ENCODE measurements at places on chromosomes 4 and X. TPM values are rescaled to one million over a fixed set of nuclear protein-coding genes. Genes with fewer than 3 reads are reported as not detected.

DNA sequence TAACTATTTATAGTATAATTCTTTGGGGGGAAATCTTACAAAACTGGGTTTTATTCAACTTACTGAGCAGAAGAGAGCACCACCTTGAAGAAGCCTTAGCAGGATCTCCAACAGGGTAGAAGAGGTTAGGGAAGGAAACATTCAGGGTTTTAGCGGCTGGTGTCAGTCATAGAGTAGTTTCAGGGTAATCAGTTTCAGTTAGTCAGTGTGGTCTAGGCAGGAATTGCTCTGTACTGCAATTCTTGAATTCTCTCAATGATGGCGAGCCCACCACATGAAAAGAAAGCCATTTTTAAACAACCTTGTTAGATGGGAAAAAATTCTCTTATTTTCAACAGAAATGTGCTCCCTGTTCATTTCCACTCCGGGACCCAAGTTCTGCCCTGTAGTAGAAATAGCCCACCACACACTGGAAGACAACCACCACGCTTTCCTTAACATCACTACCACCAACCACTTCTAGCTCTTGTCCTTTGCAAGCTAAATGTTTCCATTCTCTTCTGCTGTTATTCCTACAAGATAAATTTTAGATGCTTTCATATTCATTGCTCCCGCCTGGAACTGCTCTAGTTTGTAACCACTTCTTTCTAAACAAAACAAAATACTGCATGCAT, 25.9 kb downstream of the COL25A1 start:
- no peak overlapping the region for H3K4me3 ChIP-seq
- H3K36me3 ChIP-seq: no peaks in the 10 kb centered on the region
- no peak overlapping the region for H3K27ac ChIP-seq
- H3K4me1 ChIP-seq: no peaks in the 10 kb centered on the region

GRCh38 chr4:159035570-159035969, 67.3 kb upstream of the RAPGEF2 start:
- no peak overlapping the region for H3K4me3 ChIP-seq
- no peak overlapping the region for H3K27ac ChIP-seq
- no peaks in the 10 kb centered on the region for H3K36me3 ChIP-seq
- peaks cover 6% of the 10 kb centered on the region for H3K27me3 ChIP-seq

DNA sequence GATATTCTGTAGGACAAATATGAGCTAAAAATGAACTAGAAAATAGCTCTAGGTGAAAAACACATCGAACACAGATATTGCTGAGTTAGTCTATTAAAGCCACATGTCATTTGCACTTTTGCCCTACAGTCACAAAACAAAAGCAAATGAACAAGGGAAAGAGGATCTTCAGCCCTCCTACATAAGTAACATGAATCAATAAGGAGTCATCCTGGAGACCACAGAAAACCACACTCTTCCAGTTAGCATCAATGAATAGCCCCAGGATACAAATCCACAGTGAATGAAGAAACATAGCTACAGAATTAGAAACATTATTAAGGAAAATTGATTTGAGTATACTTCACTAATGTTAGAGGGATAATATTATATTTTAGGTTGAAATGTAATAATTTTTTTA, 311.4 kb downstream of the MAPK10 start:
- H3K27ac ChIP-seq: no peak overlapping the region
- DNase-seq: no peak
- H3K36me3 ChIP-seq: no peaks in the 10 kb centered on the region

CNKSR2 gene
- 22.5 TPM for total RNA-seq

DNA sequence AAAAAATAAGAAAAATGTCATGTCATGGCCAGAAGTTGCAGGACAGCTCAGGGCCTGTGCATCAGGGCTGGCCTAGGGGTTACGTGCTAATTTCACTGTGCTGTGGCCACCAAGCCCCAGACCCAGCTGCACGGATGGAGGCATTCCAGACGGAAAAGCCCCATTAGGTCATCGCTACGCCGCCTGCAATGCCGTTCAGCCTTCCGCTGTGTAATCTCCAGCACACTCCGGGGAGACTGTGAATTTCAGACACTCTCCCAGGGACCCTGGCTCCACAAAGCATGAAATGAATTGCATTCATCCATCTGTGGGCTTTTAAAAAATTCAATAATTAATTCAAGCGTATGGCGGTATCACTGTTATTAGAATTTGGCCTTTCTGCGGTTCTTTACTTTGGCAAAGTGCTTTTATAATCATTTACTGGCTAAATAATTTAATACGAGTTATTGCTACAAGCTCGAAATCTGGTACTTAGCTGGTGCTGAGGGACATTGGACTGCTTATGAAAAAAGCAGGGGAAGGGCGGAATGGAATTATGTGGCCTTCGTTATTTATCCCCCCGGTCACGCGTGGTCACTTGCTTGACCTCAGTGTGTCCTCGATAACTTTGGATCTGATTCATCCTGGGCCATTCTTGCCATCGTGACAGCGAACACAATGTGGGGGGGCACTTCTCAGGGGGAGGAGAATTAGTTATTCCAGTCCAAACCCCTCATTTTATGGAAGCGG, 9.0 kb upstream of the NSG1 start:
- H3K27ac ChIP-seq: no peak overlapping the region
- no peaks in the 10 kb centered on the region for H3K27me3 ChIP-seq
- no peaks in the 10 kb centered on the region for H3K4me1 ChIP-seq
- DNase-seq: no peak
- H3K4me3 ChIP-seq: no peak overlapping the region
- H3K36me3 ChIP-seq: no peaks in the 10 kb centered on the region

NOCT gene
- total RNA-seq: 2.6 TPM

DNA sequence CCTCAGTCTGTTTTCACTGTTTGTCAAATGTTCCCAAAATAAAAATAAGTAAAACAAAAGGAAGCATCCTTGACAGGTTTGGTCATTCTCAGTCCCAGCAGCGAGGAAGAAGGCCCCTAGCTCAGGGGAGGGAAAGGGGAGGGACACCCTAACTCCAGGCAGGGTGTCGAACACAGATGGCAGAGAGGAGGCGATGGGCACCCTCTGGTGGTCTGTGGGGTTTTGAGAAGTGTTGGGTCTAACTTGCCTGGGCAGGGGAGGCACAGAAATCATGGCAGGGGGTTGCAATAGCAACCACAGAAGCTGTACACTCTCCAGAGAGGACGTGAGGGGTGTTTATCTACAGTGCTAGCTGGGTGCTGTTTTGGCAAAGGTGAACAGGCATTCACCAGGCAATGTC, 229.8 kb upstream of the SFRP2 start:
- H3K27ac ChIP-seq: no peak overlapping the region
- H3K36me3 ChIP-seq: no peaks in the 10 kb centered on the region
- DNase-seq: no peak

DNA sequence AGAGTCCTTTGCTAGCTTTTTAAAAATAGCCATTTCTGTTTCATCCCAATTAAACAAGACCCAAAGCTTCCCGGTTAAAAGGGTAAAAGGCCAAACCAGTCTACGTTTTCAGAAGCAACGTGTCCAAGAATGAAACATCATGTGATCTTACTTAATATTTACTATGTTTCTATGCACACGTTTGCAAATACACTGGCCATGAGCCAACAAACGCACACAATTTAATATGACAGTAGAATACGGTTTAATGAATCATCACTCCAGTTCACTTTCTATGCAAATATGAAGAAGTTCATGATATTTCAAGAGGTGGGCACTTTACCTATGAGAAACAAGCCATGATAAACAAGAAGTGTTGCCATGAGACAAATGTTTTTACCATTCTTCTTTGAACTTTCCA, 4.3 kb downstream of the NR0B1 start:
- H3K27ac ChIP-seq: no peak overlapping the region
- no peaks in the 10 kb centered on the region for H3K27me3 ChIP-seq
- no peaks in the 10 kb centered on the region for H3K4me1 ChIP-seq
- no peak overlapping the region for H3K4me3 ChIP-seq

GIMD1 gene
- total RNA-seq: not detected

MAB21L2 gene
- not detected for total RNA-seq

DNA sequence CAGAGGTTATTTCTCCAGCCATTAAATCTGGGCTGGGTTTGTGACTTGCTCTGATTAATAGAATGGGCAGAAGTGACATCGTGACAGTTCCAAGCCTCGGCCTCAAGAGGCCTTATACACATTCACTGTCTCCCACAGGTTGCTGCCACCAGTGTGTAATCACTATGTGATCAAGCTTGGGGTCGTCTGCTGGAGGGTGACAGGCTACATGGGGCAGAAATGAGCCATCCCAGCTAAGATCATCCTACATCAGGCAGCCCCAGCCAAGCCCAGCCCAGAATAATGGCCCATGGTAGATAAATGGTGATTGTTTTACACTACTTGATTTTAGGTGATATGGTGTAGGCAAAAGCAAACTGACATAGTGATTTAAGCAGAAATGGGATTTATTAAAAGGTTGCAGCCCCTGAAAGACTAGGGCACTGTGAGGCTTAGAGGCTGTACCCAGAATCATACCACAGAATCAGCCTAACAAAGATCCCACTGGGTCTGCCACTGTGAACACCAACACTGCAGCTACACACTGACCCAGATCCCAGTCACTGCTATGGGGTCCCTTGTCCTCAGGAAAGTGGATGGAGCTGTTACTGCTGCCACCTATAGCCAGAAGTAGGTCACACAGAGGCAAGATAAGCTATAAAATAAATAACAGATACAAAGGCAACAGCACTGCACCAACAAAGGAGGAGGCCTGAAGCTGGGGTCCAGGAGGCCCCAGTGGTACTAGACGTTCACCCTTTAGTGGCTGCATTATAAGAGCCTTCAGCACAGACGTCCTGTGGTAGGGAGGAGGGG, 159.6 kb upstream of the RBPJ start:
- H3K27me3 ChIP-seq: peaks cover 3% of the 10 kb centered on the region
- DNase-seq: no peak

RBM47 gene
- total RNA-seq: 12.6 TPM

NXF2 gene
- not detected for total RNA-seq

DNA sequence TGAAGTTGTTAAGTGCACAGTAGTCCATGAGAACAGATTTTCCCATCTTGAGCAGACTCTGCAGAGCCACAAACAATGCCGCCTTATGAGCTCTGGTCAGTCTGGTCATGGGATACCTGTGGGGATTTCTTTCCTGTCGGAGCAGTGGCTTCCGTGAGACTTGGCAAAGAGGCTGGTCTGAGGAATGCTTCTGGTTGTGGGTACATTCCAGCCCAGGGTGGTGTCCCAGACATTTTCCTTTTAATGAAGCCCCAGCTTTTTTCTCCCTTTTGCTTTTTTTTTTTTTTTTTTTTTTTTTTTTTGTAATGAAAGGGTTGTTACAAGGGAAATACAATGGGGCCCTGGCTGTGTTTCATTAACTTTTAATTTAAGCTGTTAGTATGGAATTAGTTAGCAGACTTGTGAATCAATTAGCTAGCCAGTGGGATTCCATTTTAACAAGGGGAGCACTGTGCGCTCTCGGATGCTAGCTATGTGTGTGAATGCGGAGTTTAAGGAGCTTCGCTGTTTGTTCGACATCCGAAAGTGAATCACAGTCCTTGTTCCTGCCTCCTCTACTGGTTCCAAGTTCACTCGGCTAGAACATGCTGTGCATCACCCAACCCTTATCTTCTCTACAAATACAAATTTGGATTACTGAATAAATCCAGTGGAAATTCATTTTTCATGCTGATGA, 225.1 kb downstream of the CBR4 start:
- H3K36me3 ChIP-seq: no peaks in the 10 kb centered on the region
- H3K27me3 ChIP-seq: no peaks in the 10 kb centered on the region
- H3K4me3 ChIP-seq: no peak overlapping the region
- no peak overlapping the region for H3K27ac ChIP-seq

- H3K27me3 ChIP-seq: no peaks in the 10 kb centered on the region
- no peaks in the 10 kb centered on the region for H3K36me3 ChIP-seq
- no peak for DNase-seq
- H3K4me3 ChIP-seq: no peak overlapping the region
These were observed 45.2 kb upstream of the ELF2 start for GRCh38 chr4:139222215-139222614.

TCEAL3 gene
- 6.7 TPM for total RNA-seq

AREG gene
- 4.6 TPM for total RNA-seq

DNA sequence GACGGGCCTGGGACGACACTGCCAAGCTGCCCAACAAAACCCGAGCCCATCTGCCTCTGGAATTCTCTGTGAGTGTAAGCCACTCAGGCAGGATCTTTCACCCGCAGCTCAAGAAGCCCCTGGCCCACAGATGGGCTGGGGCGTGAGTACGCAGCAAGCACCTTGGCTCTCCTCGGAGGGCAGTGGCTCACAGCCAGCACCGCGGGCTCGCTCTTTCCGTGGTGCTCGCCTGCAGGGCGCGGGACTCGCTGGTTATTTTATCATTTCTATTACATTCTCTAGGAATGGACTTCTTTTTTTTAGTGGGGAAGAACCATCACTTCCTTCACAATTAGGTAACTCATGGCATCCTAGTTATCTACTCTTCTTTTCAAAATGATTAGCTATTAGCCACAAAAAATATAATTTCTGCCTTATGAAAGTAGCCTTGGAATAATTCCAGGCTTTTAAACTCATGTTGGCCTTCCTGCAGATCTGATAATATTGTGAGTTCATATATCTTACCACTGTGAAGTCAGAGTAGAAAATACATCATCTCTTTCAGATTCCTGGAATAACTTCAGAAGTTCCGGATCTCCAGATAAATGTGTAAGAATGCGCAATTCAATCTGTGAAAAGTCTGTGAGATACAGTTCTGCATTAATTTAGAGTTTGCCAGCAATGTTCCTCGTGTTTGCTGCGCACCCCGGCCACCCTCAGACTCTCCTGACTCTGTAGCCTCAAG, 68.6 kb downstream of the NAT8L start:
- H3K27me3 ChIP-seq: no peaks in the 10 kb centered on the region
- H3K4me3 ChIP-seq: no peak overlapping the region
- H3K27ac ChIP-seq: no peak overlapping the region
- no peaks in the 10 kb centered on the region for H3K4me1 ChIP-seq
- no peak for DNase-seq

DNA sequence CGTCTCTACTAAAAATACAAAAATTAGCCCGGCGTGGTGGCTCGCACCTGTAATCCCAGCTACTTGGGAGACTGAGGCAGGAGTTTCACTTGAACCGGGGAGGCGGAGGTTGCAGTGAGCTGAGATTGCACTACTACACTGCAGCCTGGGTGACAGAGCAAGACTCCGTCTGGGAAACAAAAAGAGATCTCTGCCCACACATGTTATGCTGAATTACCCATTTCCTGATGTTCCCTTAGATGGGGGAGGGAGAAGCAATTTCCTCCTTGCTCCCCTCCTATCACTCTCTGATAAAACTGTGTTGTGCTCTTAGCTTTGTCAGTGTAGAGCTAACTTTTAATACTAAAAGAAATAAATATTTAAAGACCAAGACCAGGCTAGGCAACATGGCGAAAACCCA, 102.5 kb downstream of the LARP7 start:
- H3K27ac ChIP-seq: no peak overlapping the region
- no peaks in the 10 kb centered on the region for H3K27me3 ChIP-seq
- no peak for DNase-seq
- no peaks in the 10 kb centered on the region for H3K36me3 ChIP-seq
- peaks cover 4% of the 10 kb centered on the region for H3K4me1 ChIP-seq

MTMR1 gene
- 67.5 TPM for total RNA-seq
